Non-pigmented ciliary epithelial cell (primary cell): ENCODE measurements at places on chromosomes 3 and 15.

GRCh38 chr3:40120806-40121205 is 188.7 kb upstream of the EIF1B start:
- DNase-seq, result peak; percentile 68

GRCh38 chr15:79773128-79773527 is 123.7 kb downstream of the MTHFS start:
- DNase-seq, result no peak

DNA sequence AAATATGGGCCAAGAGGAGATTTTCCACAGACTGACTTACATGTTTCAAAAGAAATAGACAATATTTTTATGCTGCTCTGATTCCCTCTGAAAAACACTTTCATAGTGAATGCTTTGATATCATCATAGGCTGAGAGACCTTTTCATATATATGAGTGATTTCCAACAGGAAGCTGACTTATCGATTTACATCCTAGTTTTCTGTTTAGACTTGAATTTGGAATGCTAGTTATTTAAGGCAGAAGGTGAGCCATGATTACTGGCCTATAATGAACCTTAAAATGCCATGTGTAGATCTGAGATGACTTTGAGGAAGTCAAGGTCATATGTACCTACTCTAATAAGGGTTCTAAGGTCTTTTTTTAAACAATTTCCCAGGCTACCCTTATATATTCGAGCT is 1126.1 kb downstream of the ROBO1 start:
- DNase-seq, result no peak

GRCh38 chr3:106034313-106034712 is 165.5 kb upstream of the CBLB start:
- DNase-seq, result no peak

DNA sequence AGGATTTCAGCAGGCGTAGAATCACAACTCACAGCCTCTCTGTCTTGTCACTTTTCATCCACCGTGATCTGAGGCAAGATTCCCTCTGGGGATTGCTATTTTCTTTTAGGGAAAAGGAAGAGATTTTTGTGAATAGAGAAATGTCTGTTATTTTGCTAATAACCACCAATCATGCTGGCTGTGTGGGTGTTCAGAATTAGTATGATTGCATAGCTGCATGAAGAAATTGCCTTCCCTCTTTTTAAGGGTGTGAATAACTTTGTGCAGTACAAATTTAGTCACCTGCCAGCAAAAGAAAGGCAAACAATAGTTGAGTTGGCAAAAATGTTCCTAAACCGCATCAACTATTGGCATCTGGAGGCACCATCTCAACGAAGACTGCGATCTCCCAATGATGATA is 60.8 kb downstream of the KAT2B start:
- no peak for DNase-seq
